ENCODE measurements at places on chromosomes 5 and 9.

DNA sequence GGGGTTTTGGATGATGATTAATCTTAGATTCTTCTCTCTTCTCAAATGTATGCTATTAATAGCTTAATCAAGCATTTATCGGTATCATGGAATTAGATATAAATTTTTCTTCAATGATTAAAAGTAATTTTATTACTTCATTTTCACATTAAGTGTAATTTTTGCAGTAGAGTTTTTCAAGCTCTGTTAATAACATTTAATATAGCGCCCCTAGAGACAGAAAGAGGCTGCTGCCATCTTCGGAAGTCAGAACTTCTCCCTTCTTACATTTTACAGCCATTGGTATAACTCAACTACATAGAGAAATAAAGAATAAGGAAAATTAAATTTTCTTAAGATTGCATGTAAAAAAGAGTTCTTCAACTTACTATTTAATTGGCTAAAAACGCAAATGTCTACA is 540.3 kb downstream of the GABRG2 start:
- no peak for DNase-seq

DNA sequence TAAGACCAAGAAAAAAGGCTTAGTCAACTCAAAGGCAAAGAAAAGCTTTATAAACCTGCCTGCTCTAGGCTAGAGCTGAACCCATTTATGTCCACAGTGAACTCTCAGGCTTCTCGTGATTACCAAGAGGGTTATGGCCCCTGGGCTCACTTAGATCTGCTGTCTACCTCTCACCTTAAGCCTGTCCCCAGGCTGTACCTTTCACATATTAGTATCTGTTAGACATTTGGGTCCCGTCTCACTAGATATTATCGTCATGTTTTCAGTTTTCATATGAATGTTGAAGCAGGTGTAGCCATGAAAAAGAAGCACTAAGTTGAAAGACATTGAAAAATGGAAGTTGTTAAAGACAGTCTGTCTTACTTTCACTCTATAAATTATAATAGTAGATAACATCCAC is 75.2 kb upstream of the COX7C start:
- DNase-seq = no peak

DNA sequence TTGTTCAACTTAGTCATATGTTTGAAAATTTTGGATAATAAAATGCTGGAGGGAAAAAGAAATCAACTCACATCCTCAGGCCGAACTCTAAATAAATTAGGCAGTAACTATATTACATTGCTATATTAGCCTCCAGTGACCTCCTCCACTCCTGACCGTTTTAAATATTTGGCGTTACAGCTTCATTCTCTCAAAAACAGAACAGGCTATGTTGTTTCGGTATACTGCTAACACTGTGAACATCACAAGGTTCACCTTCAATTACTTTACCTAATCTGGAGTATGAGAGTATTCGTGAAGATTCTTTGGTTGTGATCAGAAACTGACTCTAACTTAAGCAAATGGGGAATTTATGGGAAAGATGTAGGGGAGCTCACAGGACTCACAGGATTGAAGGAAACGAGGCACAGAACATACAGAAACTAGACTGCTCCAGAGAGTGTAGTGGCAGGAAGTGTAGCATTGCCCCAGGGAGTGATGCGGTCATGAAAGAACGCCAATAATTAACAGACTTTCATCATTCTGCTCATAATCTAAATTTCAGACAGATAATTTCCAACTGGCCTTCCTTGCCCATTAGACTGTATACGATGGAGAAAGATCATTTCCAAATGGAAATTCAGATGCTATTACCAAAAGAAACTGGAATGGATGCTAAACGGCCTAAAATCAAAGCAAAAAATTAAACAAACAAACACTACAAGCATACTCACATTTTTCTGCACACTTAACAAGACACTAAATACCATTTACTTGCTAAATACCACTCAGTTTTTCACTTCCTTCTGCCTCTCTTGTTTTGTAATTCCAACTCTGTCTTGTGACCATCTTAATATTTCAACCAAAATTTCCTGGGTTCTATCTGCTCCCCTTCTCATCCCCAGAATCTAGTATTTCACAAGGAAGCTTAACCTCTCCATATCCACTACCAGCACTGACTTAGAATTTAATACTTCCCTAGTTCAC is 110.1 kb upstream of the LPAR1 start:
- no peak for DNase-seq

DNA sequence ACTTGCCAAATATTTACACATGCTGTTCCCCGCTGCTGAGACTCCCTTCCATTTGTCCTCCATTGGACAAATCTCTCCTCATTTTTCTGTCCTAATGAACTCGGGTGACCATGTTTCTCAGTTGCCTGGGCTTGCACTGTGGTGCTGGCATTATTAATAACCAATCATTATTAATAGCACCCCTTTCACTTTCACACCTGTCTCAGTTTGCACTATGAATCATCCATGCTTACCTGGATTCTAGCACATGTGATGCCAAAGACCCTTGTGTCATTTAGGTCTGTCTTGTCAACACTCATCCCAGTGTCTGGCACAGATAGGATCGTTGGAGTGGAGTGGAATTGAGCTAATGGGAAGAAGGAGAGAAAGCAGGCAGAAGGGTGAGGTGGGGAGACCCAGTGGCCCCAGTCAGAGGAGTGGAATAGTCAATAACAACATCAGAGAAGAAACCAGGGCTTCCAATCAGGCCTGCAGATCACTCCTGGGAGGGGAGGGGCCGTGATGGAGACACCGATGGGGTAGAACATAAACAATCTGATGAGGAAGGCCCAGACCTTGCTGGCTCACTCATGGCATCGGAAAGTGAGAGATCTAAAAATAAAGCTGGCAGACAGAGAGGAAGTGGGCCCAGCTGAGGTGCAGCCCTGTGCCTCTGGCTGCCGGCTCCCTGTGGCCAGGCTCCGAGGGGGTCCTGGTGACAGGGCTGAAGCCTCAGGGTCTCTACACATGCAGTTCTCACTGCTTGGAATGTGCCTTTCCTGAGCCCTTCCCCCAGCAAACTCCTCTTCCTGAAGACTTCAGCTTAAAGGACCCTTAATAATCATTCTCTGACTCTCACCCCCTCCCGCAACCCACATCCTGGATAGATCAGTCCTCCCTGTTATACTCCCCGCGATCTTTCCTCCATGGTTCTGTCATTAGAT is 33.5 kb upstream of the CRB2 start:
- DNase-seq = peak; percentile 17

- no peak for DNase-seq
Measured at GRCh38 chr9:91077624-91078368, 276.2 kb downstream of the SYK start.

DNA sequence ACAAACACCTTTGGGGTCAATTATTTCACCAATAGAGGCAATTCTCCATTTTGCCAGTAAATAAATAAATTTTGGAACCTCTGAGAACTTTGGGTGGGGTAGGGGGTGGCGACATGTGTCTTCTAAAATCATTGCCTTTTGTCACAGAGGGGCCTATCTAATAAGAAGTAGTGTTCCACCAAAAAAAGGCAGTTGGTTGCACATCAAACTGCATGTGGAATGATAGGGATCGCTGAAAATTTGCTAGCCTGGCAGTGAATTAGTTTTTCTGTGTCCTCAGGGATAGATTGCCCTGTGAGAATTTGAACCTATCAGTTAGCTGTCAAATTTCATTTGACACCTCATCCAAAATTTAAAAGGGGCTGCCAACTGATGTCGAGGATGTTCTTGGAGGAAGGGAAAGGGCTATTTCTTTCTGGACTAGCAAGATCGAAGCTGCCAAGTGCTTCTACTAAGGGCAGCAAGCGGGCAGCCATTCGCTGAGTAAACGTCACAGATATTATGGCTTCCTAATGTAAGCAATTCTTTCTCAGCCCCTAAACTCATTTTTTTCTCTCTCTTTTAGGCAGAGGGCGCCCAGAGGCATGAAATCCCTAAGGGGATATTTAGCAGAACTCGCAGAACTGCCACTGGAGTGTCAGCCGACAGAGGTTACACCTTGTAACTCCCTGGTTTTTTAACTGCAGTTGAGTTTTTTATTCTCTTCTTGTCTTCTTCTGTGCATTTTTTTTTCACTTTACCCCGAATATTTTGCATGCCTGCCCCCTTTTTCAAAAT is 2208.1 kb upstream of the WWC1 start:
- no peak for DNase-seq

DNA sequence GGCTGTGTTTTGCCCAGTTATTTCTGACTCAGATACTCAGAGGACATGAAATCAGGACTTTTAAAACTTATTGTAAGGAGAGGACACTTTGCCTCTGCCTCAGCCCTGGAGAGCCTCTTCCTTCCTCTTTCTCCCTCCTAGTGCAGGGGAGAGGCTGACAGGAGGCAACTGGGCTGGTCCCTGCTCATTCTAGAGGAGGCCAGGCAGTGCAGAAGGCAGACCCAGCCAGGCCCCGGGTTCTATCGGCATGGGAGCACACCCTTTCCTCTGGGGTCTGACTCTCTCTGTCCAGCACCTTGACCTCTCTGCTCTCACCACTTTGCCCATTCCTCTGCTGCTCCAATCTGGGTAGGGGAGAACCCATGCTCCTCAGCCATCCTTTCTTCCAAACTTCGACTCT is 16.0 kb upstream of the SMIM32 start:
- DNase-seq = no peak

DNA sequence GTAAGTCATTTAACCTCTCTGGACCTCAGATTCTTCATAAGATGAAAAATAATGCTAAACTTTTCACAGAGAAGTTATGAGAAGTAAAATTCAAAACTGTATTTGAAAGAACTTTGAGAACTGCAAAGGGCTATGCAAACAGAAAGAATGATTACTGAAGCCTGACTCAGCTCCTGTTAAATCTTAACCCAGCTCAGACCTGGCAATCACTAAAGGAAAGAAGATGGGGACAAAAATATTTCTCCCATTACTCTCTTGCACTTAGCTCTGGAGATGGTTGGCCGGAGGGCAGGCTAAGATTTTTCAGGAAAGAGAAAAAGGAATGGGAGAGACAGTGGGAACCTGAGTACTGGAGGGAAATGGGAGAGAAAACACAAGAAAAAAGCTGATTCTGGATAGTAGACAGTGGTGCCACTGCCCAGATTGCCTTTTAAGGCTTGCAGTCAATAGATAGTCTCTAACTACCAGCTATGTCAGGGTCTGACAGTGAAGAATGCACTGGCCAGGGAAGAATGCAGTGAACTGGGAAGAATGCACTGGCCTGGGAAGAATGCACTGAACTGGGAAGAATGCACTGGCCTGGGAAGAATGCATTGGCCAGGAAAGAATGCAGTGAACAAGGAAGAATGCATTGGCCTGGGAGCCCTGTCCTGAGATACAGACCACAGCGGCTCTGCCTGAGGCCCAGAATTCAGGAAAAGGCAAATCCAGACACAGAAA is 25.2 kb upstream of the CEMIP2 start:
- DNase-seq = no peak

GRCh38 chr9:116387934-116388698 is 234.5 kb downstream of the PAPPA start:
- DNase-seq = no peak

DNA sequence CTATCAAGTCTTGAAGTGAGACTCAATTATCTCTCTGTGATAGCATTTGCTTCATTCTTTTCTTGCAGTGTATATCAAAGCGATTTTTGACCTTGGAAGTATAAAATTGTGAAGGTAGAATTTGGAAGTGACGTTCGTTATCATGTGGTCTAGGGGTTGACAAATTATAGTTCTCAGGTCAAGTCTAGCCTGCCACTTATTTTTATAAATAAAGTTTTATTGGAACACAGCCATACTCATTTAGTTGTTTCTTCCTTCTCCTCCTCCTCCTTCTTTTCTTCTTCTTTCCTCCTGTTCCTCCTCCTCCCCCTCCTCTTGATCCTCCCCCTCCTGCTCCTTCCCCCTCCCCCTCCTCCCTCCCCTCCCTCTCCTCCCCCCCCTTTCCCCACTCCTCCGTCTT is 38.0 kb downstream of the LRRTM2 start:
- no peak for DNase-seq

- no peak for DNase-seq
Measured at GRCh38 chr5:133273661-133274596, 222.1 kb downstream of the HSPA4 start.

DNA sequence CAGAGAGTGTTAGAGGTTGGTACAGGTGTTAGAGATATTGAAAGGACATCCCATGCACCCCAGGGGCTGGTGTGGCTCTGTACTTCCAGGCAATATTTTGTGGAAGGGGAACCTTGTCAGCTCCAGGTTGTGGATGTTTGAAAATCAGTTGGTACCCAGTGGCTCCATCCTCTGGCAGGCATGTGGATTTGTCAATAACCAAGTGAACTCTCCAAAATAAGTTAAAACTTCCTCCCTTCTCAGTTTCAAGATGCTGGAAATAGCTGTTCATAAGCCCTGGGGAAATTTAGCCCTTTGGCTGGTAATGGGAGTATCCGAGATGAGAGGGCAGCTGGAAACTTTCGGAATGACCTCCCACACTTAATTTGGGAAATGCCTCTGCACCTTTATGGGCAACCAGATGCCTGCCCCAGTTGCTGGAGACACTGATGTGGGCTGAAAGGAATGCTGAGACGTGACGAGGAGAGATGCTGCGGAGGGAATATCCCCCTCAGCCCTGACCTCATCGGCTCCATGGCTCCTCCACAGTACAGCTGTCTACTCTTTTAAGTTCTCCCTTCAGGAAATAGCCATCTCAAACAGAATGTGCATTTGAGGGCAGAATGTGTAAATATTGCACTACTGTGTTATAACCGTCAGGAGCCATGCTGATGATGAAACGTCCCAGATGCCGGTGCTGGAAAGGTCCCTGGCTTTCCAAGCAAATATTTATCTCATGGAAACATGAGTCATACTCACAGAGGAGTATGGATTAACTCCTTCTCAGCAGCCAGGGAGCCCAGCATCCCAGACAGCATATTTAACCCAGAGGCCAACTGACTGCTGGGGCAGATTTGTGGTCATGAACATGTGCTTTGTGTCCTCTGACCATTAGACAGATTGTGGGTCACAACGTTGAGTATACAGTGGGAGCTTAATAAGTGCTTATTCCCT is 29.5 kb downstream of the TGFBI start:
- no peak for DNase-seq

DNA sequence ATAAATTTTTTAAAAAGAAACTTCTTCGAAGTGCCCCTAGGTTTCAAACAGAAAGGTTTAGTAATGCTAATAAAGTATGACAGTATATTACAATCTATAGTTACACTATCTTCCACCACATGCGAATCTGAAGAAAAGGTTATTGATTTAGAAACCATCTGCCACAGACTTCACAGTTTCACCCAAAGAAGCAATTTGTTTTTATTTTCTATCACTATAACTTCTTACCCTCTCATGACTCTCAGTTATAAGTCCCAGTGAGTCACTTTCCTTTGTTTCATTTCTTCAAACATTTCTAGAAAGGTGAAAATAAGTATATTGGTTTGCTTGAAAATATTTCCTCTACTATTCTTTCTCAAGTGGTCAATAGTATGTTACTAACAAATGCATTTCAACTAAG is 93.6 kb downstream of the MCTP1 start:
- no peak for DNase-seq

- no peak for DNase-seq
Measured at GRCh38 chr9:131879181-131879910, 139.5 kb upstream of the RAPGEF1 start.

DNA sequence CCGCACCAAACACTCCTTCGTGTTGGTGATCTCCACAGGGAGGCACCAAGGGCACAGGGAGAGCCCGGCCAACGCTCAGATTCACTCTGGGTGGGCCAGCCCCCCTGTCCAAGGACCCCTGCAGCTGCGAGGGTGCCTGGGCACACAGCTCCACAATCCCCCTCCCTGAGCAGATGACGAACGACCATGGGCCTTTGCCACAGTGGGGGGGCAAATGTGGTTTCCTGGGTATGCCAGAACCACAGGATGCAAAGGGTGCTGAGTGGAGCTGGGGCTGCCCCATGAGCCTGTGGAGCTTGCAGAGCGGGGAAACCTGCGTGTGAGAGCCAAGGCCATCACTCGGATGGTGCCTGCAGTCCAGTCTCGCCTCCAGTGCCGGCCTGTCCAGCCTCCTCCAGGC is 31.0 kb downstream of the LPCAT1 start:
- DNase-seq = no peak

- no peak for DNase-seq
Measured at GRCh38 chr5:106843812-106844416, 826.8 kb downstream of the EFNA5 start.
